MM.1S (cell line): ENCODE measurements at places on chromosomes 3 and 15.

GRCh38 chr15:50124631-50125030 is 5.6 kb upstream of the ATP8B4 start:
- no peak for DNase-seq

- no peak for DNase-seq
These were observed 178.7 kb upstream of the DPH6 start for GRCh38 chr15:35724626-35725025.

DNA sequence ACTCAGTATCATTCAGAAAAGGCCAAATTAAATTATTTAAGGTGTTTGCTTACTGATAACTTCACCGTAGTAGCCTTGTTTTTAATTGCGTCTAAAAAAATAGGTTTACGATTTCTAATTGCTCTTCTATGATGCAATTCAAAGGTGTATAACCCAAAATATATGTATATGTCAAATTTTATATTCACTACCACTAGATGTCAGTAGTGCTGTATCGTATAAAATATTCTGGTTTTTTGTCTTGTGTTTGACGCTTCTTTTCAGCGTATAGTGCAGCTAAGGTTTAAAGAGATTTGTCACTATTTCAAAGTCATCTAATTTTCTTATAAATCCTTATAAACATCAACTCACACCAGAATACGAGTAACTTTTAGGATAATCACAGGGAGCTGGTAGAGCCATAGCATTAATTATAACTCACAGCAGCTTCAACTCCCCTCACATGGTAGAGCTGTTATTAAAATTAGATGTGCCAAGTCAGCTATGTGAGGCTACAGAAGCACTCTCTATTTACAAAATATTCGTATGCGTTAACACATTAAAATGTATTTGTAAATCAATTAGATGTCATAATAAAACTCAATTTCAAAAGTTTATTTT is 3.5 kb downstream of the PFN2 start:
- DNase-seq, result peak; percentile 64

DNA sequence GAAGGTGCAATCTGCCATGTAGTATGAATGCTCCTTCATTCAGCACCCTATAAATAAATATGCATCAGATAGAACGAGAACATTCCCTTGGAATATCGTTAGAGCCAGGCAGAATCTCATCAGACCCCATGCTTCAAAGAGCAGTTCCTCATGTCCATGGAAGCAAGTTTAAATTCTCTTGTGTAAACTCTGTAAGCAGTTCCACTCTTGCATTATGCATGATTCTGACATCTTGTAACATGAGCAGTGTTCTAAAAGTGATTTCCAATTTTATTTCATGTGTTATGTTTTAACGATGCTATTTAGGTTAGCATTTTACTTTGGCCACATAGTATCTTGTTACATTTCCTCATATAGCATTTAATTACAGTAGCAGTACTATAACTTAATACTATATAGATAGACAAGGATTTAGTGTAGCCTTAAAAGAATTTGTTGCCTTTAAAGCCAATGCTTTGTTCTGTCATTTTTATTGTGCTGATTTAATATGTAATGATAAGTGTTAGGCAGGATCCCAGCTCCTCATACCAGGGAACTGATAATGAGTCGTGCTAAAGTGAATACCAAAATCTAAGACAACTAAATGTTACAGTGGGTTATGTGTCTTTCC is 161.2 kb upstream of the NECTIN3 start:
- no peak for DNase-seq

DNA sequence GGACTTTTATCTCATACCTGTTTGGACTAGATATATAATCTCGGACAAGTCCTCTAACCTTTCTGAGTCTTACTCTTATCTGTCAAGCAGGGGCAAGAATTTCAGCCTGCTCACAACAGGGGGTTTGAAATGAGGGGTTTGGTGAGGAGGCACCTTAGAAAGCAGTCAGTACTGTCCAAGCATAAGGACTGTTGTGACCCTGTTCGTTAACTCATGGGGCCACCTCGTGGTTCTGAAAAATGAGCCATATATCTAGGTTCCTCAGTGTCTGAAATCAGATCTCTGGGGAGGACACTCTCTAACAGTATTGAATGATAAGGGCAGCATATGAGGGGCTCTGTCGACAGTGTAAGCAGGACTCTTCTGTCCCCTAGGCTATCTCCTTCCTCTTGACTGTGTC is 7.2 kb upstream of the TIMP4 start:
- no peak for DNase-seq

DNA sequence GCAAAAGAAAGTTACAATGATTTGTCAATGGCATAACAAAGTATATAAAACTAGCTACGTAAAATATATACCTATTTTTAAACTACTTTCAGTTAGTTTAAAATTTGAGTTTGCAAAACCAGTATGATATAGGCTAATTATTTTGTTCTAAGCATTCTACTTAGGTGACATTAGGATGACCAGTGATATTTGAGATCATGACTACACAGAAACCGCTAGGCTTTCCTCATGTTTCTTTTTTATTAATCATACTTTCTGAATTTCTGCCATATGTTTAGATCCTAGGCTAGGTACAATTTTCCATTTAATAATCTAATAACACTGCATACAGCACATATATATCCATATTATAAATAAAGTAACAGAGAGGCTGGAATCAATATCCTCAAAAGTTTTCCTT is 52.4 kb upstream of the XRN1 start:
- no peak for DNase-seq

- DNase-seq, result peak; percentile 55
These were observed 18.3 kb downstream of the MAGEL2 start for GRCh38 chr15:23629234-23629805.

GRCh38 chr3:142694225-142694624 is 29.6 kb upstream of the TRPC1 start:
- DNase-seq, result no peak

- DNase-seq, result no peak
These were observed 7.7 kb downstream of the CHAC1 start for GRCh38 chr15:40960925-40961324.

- DNase-seq, result no peak
These were observed 33.4 kb upstream of the STRIT1 start for GRCh38 chr3:155326901-155327300.

DNA sequence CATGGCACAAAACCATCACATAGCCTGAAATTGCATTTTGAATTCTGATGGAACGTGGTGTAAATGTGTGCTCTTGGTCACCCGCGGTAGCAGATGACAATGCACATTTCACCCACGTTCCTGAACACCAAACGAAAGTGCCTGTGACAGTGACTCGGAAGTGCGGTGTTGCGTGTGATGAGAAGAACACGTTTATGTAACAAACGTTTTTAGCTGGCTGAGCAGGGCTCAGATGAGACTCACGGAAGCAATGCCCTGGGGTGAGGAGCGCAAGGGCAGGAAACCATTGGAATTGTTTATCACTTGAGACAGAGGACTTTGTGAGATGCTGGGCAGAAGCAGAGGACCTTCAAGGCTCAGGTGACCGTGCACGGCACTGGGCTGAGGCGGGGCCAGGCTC is 449.2 kb upstream of the CFAP20DC start:
- DNase-seq, result no peak

- no peak for DNase-seq
These were observed 306.4 kb upstream of the STT3B start for GRCh38 chr3:31226346-31226745.

GRCh38 chr3:126737527-126737926 is 33.5 kb downstream of the CHCHD6 start:
- DNase-seq, result no peak

DNA sequence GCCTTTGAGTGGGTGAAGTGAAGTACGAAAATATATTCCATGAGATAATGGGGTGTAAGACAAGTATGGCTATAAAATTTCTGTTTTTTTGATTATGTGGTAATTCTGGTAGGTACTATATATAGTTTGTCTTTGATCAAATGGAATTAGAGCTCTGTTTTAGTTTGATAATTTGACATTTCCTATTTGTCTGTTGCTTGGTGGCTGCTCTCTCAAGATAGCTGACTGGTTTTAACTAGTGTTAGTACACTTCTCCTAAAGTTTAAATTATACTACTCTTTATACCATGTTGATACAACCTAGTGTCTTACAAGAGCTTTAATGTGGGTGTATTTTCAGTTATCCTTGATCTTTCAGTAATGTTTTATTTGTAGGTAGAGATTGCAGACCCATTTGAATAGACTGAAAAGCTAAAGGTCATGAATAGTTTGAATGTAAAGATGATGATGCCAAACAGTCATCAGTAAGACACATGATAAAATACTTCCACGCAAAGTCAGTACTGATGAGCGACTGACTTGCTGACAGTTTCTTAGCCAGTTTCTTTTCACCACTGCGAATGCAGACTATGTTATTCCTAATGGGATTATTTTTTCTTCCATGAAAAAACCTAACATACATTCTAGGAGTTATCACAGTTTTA is 15.2 kb downstream of the SACM1L start:
- no peak for DNase-seq

GRCh38 chr3:66200147-66200546 is 20.7 kb upstream of the SLC25A26 start:
- no peak for DNase-seq

DNA sequence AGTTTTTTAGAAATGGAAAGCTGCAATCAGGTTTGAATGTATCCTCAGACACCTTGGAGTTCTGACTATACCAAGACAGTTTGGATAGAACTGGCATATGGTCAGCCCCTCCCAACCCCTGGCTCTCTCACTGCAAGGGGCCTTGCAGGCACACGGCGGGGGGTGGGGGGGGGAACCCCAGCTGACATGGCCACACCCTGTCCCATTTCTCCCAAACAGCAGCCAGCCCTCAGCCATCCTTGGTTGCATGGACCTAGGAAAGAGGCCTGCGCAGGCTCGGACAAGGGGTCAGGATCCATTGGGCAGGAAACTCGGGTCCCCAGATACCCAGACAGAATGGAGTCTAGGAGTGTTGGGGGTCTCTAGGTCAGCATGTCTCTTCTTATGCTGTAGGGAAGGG is 14.5 kb downstream of the CAND2 start:
- DNase-seq, result no peak

DNA sequence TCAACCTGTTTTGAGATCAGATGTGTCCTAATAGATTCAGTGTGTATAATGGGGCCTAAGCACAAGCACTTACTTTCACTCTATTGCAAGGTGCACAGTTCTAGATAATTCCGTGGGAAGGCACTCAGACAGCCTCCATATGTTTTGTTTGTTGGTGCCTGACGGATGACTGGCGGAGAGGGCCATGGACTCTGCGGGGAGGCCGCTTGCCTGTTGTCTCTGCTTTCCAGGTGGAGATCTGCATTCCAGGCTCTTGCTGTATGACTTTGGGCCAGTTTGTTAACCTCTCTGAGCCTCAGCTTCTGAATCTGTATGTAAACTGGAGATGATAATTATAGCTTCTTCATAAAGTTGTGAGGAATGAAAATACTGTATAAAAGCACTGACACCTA is 1.5 kb downstream of the IRAK2 start:
- DNase-seq, result no peak

DNA sequence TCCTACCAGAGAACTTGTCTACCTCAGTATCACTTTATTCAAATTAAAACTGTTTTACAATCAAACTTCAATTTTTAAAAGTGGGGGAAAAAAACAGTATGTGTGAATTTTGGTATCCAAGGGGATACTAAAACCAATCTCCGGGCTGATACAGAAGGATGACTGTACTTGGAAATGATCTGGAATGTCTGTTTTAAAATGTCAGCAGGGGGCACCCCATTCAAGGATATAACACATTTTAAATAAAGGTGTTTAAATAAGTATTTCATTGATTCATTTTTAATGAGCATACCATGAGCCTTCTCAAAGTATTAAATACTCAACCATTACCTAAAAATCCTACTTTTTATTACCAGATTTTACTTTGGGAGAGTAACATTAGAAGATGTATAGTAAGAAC is 67.9 kb downstream of the ULK4 start:
- peak; percentile 21 for DNase-seq

DNA sequence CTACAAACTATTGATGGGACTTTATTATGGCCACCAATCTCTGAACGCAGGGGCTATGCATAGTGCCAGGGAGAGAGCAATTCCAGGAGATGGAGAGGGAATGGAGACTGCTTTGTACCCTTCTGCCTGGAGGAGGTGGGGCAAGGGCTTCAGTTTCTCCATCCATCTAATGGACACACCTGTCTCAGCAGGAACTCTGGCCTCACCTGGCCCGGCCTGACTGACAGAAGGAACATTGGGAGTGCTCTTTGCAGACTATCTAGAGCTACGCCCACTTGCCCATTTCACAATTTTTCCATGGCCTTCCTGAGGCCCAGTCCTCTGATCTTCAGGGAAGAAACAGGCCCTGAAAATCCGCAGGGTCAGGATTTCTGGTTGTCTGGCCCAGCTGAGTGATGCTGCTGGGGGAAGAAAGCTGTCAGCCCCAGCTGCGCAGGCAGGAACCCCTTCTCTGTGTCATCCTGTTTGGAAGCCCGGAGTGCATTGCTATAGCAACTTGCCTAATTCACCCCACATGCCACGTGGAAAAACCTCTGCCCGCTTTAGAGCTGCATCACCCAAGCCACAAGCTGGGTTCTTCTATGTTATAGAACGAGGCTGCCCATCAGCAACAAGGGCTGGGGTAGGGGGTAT is 6.4 kb downstream of the ITGA11 start:
- DNase-seq, result no peak

GRCh38 chr3:153311541-153311940 is 149.5 kb downstream of the RAP2B start:
- DNase-seq, result no peak

DNA sequence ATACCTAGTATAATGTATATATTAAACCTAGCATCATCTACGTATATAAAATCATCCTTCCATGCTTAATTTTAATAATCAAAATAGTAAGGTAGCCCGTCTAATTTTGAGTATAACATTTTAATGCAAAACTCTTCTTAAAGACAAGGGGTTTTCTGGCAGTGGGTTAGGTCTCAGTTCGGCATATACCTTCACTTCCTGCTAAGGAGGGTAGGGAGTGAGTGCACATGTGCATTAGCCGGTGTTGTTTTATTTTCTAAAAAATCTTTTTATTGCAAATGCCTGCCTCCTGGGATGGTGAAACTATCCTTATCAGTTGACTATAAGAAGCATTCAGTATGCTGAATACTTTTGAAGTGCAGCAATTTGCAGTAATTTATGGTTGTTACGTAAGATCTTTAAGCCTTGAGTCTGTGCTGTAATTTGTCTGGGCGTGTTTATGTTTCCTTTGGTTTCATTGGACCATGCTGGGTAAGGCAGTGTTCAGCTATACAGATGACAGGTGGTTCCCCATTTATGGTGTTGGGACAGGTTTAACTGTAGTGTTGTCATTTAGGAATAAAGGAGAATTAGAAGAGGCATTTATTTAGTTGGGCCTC is 11.7 kb downstream of the ARHGEF26 start:
- no peak for DNase-seq

- DNase-seq, result no peak
These were observed 889.1 kb downstream of the NAALADL2 start for GRCh38 chr3:175748087-175748730.

DNA sequence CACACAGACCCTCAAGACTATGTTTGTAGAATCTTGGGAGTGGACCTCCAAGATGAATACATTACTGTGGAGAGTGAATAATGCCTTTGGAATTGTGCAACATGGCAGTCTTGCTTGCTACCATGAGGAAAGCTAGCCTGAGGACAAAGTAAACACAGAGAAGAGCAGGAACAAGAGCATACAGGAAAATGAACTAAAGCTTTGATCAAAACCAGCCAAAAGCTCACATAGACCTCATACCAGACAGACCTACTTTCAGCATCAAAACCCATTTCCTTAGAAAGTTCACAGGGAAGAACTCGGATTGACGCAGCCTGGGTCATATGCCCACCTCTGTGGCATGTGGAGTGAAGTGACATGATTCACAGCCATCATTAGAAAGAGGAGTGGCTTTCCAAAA is 3.3 kb upstream of the RAB8B start:
- no peak for DNase-seq
